Right renal cortex interstitium (tissue), 3 donors: ENCODE measurements at places on chromosomes 16 and 17.
A peak's percentile ranks its signal among the peaks of the same experiment; 100 is the strongest.

DNA sequence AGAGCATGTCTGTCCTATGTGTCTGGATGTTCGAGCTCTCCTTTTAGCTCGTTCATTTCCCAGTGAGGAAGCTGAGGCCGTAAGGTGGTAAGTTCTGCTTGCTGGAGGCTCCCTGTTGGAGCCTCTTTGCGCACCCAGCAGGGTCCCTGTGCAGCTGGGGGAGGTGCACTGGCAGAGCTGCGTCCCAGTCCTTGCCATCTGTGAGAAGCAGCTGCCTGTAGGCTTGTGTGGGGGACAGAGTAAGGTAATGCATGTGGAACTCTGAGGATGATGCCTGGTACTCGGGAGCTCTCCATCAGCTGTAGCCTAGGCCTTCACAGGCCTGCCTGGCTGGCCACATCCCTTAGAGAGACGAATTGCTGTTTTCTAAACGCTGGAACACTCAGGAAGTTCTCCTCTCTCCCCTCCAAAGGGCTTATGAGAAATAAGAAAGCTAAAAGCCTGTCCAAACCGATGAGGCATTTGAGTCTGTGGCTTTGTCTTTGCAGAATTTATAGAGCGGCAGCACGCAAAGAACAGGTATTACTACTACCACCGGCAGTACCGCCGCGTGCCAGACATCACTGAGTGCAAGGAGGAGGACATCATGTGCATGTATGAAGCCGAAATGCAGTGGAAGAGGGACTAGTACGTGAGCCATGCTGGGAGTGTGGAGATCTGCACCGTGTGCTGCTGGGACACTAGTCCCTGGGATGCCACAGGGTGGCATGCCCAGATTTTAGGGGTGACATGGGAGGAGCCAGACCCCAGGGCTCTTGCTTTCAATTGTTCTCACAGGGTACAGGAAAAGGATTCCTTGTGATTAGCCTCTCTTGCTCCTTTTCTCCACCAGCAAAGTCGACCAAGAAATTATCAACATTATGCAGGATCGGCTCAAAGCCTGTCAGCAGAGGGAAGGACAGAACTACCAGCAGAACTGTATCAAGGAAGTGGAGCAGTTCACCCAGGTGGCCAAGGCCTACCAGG lies 1.6 kb downstream of the NDUFB10 start:
- DNase-seq: no peak

DNA sequence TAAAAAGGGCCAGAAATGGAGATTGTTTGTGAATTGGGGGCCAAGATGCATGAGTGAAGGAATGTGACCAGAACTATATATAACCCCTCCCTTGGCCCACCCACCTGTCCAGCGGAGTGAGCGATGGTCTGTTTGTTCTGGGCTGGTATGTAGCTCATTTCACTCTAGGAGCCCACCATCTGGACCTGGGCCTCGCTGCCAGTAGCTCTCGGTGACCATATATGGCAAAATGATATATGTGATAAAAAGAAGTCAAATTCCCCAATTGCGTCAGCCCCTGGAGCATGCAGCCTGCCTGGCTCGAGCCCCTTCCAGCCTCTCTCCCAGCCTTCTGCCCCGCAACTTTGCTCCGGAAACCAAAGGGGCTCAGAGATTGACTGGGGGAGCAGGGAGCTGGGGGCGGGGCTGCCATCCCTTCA lies 47.3 kb downstream of the CCDC42 start:
- peak; percentile 65 for DNase-seq

DNA sequence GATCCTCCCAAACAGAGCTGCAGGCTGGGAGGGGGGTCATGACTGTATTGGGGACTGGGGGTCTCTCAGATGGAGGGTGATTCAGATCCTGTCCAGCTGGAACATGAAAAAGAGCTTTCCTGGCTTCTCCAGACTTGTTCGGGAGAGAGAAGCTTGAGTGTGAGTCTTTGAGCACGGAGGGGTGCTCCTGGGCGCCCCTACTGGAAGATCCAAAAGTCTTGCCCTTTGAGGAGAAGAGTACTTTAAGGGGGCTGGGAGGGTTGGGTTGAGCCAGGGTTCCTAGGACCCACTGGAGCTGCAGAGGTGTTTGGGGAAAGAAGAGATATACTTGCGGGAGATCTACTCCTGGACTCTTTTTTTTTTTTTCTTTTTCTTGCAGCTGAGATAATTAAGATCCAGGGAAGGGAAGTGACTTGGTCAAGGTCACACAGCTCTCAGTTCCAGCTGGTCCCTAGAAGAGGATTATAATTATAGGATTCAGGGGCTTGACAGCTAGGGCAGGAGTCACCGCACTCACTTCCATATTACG lies 8.4 kb downstream of the RARA start:
- DNase-seq: no peak

DNA sequence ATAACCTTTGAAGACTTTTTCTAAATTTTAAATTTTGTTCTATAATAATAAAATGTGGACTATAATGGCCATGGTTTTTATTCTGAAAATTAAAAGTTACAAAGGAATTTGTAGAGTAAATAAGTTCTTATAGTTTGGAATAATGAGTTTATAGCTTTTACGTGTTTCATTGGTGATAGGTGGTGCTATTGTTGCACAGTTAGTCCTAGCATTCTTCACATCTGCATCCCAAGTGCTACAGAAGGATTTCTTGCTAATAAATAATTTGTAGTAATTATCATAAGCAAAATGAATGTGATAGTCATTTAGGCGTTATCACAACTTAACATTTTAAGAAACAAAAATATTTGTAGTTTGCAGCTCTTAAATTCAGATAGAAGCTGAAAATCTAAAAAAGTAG lies 67.9 kb downstream of the BCAS3 start:
- no peak for DNase-seq

DNA sequence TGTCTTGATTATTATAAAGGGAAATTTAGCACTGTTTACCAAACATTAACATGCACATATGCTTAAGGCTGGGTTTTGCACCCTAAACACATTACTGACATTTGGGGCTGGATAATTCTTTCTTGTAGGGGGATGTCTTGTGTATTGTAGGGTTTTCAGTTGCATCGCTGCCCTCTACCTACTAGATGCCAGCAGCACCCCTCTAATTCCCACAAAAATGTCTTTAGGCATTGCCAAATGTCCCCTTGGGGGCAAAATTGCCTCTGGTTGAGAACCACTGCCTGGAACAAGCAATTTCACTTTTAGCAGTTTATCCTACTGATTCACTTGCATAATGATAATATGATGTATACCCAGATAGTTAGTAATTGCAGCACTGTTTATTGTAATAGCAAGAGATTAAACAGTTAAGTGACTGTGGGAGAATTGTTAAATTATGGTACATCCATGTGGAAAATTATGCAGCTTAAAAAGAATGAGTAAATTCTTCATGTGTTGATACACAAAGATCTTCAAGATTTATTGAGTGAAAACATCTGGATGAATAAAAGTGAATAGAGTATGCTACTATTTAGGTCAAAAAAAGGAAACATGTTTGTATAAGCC lies 18.4 kb downstream of the PRSS54 start:
- DNase-seq: no peak

DNA sequence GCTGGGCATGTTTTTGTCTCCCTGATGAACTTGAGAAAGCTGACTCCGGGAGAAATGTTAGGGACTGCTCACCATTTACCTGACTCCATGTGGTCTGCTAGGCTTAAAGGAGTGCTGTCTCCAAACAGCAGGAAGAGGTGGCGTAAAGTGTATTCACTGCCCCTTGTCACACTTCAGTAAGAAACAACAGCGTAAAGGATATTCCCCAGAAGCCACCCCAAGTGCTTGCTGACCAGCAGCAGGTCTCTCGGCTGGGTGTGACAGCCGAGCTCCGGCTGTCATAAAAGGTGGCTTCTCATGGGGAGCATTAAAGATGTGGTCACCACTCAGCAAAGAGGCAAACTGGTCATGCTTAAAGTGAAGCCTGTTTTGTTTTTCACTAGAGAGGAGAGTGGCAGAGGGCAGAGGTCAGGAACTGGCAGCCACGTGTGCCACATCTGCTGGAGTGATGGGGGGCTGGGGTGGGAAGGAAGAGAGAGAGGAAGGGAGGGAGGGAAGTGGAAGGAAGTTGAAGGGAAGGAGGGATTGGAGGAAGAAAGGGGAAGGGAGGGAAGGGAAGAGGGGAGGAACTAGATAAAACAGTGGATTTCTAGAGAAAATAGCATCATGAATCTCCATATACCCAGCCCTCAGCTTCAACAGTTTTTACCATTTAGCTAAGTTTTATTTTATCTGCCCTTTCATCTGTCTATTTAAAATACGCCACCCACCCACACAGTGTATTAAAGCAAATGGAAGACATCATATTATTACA lies 119.3 kb downstream of the CLEC16A start:
- no peak for DNase-seq
